GM13977 (cell line): ENCODE measurements at places on chromosomes 1 and 21.
A peak's percentile ranks its signal among the peaks of the same experiment; 100 is the strongest.

- DNase-seq, result no peak
These were observed 12.8 kb upstream of the CASQ2 start for GRCh38 chr1:115781343-115781742.

DNA sequence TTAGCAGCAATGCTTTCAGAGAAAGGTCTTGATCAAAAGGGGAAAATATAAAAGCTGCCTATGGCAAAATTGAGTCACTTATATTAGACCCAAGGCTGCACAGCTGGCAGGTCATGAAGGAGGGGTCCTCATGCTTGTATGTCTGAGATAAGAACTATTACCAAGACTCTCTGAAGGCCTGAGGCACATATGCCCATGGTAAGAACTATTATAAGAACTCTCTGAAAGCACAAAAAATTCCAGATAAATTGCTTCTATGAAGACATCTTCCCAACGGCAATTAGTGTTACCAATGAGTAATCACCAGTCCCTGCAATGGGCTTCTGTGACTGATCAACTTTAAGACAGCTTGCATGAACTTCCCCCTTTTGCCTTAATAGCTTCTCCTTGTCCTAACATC is 42.8 kb upstream of the LRIF1 start:
- DNase-seq, result no peak

DNA sequence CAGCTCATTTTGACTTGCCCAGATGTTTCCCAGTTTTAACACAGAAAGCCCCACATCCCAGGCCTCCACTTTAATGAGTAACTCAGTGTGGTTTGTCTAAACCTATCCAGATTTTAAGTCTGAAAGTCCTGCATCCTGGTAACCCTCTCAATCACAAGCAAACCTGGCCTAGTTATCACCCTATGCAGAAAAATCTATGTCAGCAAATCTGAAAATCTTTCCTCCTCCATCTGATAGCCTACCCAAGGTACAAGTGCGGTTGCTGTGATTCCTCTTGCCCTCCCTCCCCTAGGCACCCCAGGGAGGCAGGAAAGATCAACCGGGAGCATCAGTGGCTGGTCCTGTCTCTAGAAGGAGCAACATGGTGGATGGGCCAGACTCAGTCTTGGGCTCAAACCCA is 163.7 kb downstream of the IGSF21 start:
- no peak for DNase-seq

GRCh38 chr1:18662286-18662639 is 31.6 kb downstream of the PAX7 start:
- DNase-seq, result no peak

DNA sequence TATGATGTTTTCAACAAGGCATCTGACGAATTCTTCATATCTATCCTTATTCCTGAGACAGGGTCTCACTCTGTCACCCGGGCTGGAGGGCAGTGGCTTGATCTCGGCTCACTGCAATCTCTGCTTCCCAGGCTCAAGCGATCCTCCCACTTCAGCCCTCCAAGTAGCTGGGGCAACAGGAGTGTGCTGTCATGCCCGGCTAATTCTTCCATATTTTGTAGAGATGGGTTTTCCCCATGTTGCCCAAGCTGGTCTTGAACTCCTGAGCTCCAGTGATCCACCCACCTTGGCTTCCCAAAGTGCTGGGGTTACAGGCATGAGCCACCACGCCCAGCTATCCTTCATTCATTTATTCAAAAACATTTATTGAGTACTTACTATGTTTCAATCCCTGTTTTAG is 8.0 kb downstream of the YY1AP1 start:
- no peak for DNase-seq

GRCh38 chr1:208078752-208079151 is 165.4 kb downstream of the PLXNA2 start:
- no peak for DNase-seq

DNA sequence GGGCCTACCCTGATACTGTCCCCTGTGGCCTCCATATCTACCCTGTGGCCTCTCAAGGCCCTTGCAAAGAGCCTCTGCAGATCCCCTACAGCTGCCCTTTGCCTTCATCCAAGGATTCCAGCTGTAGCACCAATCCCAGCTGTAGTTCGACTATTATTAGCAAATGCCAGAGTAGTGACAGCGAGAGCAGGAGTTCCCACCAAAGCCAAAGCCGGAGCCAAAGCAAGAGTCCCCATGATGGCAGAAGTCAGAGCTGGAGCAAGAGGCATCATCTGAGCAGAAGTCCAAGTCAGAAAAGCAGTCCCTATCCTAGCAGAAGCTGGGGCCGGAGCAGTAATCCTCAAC is 2.7 kb downstream of the NSUN4 start:
- DNase-seq, result no peak

GRCh38 chr1:162854245-162854882 is 6.6 kb downstream of the CCDC190 start:
- peak; percentile 66 for DNase-seq

DNA sequence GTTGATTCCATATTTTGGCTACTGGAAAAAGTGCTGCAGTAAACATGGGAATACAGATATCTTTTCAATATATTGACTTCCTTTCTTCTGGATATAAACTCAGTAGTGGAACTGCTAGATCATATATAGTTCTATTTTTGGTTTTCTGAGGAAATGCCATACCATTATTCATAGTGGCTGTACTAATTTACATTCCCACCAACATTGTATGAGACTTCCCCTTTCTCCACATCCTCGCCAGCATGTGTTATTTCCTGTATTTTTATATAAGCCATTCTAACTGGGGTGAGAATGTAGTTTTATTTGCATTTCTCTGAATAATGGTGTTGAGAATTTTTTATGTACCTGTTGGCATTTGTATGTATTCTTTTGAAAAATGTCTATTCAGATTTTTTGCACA is 385.2 kb downstream of the NUF2 start:
- DNase-seq, result no peak

GRCh38 chr1:53413175-53414001 is 45.8 kb upstream of the DMRTB1 start:
- peak; percentile 45 for DNase-seq

DNA sequence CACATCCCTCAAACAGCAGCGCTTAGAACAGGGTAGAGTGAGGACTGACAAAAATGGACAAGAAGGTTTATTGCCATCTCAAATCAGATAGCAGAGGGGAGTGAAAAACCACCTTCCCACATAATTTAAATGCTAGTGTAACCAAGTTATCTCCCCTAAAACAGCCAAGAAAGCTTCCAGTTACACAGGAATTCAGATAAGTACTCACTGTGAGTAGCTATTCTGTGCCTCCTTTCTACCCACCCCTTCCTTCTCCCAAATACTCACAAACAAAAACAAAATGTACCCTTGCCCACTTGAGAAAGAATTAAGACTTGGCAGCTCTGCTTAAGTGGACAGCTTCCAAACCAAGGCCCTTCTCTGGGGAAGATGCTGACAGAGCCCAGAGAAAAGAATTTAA is 9.1 kb downstream of the OTUD7B start:
- DNase-seq, result no peak

DNA sequence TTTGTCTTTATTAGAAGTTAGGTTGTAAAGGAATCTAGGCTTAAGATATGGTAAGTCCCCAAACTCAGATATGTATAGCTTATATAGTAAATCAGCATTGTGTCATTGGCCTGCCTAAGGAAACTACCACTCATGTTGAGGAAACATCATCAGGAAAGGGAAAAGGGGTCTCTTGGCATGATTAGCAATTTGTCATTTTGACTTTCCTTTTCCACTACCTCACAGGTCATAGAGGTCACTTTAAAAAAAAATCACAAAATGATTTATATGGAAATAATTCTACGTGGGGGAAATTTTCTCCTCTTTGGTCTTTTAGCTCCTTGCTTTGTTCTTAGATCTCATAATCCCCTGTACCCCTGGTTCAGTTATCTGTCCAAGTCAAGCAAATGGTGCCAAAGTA is 213.5 kb downstream of the RPS6KC1 start:
- no peak for DNase-seq

DNA sequence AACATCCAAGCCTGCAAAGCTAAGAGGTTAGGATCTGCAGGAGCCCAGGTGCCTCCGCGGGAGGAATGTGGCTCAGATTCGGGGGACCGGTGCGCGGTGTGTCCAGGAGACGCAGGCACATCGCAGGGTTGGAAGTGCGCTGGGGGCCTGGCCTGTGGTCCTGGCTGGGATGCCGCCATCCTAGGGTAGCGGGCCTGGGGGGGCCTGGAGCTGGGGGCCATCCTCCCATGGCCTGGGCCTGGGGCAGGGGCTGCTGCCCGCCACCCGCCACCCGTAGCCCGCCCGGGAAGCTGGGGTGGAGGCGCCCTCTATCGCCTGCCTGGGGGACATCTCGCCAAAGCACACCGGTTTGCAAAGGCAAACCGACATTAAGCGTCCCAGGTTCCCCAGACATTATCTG is 170.6 kb upstream of the ARHGEF16 start:
- DNase-seq, result no peak

DNA sequence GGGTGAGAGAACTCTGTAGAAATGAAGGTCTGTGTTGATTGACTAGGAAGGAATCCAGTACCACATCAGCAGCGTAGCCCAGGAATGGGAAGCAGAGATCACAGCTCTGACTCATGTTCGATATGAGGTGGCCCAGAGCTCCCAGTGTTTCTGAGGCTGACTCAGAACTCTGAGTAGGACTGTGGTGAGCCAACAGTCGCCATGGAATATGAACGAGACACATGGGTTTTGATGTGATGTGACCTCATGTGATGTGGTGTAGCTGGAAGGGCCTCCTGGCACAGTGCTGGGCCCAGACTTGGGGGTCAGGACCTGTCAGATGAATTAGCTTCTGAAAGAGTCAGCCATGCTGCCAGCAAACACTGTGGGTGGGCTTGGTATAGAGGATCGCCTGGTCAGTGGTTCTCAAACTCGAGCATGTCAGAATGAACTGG is 237.0 kb downstream of the MRPL39 start:
- DNase-seq, result no peak

DNA sequence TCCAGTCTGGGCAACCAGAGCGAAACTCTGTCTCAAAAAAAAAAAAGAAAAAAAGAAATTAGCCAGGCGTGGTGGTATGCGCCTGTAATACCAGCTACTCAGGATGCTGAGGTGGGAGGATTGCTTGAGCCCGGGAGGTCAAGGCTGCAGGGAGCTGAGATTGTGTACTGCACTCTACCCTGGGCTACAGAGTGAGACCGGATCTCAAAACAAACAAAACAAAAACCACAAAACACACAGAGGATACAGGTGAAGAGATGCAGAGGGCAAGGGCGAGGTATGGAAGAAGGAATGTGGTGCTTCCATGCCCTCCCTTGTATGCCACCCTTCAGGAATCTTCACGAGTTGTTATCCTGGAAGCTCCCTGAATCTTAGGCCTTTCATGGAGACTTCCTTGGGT is 68.5 kb downstream of the NDUFS5 start:
- DNase-seq, result no peak

- no peak for DNase-seq
These were observed 29.2 kb downstream of the IGSF5 start for GRCh38 chr21:39774227-39774626.

DNA sequence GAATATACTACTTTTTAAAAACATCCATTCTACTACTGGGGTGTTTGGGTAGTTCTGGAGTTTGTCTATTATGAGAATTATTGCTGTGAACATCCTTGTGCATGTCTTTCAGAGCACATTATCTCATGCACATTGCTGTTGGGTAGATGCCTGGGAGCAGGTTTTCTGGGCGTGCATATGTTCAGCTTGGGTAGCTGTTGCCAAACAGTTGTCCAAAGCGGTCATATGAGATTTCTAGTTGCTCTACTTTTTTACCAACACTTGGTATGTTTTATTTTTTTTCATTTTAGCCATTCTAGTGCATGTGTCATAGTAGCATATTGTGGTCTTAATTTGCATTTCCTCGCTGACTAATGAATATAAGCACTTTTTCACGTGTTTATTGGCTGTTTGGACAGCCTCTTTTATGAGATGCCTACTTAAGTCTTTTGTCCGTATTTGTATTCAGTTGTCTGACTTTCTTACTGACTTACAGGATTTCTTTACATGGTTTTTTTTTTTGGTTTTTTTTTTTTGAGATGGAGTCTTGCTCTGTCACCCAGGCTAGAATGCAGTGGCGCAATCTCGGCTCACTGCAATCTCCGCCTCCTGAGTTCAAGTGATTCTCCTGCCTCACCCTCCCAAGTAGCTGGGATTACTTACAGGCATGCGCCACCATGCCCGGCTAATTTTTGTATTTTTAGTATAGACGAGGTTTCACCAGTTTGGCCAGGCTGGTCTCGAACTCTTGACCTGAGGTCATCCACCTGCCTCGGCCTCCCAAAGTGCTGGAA is 18.1 kb downstream of the ZDHHC18 start:
- no peak for DNase-seq

- DNase-seq, result no peak
These were observed 69.3 kb downstream of the KCTD3 start for GRCh38 chr1:215636258-215636965.

DNA sequence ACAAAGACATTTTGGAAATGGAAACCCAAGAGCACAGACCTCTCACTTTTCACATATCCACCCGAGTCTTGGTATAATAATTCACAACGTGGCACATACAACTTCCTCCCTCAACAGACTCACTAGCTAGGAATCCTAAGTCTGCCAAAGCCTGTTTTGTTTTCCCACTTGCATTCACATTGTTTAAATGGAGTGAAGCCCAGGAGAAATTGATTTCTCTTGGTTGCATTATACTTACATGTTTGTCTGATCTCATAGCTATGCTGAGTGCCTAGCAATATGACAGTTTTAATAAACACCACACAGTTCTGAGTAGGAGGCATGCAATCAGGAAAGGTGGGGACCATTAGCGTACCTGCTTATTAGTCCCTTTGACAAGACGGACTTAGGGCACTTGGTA is 348.6 kb upstream of the ADGRL4 start:
- no peak for DNase-seq

- DNase-seq, result no peak
These were observed 20.7 kb upstream of the LGALS8 start for GRCh38 chr1:236502972-236503639.

DNA sequence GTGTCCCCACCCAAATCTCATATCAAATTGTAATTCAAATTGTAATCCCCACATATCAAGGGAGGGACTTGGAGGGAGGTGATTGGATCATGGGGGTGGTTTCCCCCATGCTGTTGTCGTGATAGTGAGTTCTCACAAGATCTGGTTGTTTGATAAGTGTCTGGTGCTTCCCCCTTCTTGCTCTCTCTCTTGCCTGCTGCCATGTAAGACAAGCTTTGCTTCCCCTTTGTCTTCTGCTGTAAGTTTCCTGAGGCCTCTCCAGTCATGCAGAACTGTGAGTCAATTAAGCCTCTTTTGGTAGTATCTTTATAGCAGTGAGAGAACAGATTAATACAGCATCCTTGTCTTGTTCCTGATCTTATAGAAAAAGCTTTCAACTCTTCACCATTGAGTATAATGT is 6.5 kb upstream of the LRRC39 start:
- DNase-seq, result no peak

GRCh38 chr1:17668624-17669175 is 86.4 kb upstream of the ACTL8 start:
- no peak for DNase-seq

- DNase-seq, result no peak
These were observed 1.2 kb downstream of the NHLH2 start for GRCh38 chr1:115839679-115840237.

DNA sequence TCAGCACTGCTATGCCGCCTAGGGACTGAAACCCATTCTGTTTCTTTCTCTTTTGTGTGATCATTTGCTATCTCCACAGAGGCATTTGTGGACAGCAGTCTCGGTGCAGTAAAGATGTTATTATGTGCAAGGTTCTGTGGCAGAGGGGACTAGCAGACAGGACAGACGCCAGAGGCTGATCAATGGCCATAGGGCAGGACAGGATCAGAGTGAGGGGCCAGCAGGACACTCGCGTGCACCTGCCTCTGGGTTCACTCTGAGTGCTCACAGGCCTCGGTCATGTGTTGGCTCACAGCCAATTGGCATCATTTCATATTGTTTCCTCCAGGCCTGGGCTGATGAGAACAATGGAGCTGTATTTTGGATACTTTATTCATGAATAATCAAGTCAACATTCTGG is 212.6 kb downstream of the TGFB2 start:
- no peak for DNase-seq
